ENCODE measurements at places on chromosomes 1 and 21.

DNA sequence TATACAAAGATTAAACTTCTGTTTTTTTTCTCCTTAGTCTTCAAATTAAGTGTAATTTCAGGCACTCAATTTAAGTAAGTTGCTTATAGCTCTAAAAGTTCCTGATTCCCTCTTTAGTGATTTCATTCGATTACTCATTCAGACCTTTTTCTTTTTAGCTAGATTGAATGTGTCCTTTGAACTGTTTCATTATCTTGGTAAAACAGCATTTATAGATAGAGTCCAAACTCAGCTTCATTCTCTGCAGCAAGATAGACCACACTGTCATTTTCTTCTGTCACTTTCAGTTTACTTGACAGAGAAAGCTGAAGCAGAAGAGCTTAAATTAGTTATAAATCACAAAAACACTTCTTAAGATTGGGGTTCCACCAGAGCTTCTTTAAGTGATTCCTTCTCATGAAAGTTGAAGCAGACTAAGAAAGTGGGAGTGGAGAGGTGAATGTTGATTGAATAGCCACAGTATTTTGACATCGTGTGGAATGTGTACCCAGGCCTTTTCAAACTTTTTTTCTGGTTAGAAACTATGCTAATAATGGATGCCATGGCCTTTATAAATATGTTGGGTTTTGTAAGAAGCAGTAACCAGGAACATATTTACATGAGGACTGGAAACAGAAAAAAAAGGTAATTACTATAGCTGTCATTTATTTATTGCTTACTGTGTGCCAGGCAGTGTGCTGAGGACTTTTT is 52.2 kb downstream of the ZBTB40 start:
- DNase-seq: no peak

DNA sequence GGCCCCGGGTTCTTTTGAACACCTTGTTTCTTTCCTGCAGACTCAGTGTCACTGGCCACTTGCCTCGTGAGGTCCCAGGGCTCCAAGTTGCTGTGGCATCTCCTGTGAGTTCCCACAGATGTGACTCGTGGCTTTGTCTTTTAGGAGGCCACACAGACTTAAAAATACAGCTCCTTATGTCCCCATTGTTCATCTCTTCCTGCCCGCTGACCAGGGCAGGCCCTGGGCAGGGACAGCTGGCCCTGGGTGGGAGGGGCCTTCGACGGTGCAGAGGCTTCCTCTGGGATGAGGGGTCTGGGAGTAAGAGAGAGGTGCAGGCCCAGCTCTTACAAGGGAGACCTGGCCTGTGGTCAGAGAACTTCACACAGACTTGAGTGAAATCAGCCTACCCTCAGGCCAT is 15.6 kb downstream of the LDLRAP1 start:
- DNase-seq: no peak

- DNase-seq: no peak
Observed at GRCh38 chr21:15241997-15242736, 177.4 kb upstream of the NRIP1 start.

DNA sequence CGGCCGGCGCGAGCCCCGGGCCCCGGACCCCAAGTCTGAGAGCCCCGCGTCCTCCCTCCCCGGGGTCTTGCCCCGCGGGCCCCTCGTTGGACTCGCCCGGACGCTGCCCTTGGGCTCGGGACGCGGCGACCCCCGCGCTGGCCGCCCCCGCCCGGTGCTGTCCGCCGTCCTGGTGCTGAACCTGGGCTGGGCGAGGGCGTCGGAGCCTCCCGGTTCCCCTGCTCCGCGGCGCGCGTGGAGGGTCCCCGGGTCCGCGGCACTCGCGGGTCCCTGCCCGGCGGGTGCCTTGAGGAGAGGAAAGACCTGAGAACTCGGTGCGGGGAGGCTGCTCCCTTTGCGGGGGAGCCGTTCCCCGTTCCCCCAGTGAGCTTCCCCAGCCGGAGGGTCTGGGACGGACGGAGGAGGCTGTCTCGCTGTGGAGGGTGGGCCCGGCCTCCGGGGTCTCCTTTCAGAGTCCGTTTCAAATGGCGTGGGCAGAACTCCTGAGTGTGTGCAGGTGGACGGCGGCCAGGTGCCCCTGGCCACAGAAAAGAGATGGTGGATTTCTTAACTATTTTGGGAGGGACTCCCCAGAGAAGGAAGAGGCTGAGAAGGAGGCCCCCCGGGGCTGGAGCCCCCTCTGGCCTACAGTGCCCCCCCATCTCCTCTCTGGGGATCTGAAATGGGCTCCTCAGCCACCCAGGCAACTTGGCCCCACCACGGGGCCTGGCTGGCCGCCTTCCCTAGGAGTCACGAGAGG is 595 bp downstream of the GABRD start:
- no peak for DNase-seq

- peak; percentile 55 for DNase-seq
Observed at GRCh38 chr1:167629681-167630567, at the start of gene RCSD1. TSS of gene RCSD1 (plus strand) at chr1:167630232. CDS start at chr1:167630424, 192 bp downstream.

All from stimulated activated CD4-positive, alpha-beta T cell treated with anti-CD3 and anti-CD28 coated beads, Interleukin-2, amount 100 ng/mL, for 4 hours (primary cell).